Heart left ventricle (tissue), 16 donors: ENCODE measurements at places on chromosomes 4 and X. TPM values are rescaled to one million over a fixed set of nuclear protein-coding genes. Genes with fewer than 3 reads are reported as not detected.

CFAP99 gene
- total RNA-seq = not detected

AMBN gene
- not detected for total RNA-seq

DNA sequence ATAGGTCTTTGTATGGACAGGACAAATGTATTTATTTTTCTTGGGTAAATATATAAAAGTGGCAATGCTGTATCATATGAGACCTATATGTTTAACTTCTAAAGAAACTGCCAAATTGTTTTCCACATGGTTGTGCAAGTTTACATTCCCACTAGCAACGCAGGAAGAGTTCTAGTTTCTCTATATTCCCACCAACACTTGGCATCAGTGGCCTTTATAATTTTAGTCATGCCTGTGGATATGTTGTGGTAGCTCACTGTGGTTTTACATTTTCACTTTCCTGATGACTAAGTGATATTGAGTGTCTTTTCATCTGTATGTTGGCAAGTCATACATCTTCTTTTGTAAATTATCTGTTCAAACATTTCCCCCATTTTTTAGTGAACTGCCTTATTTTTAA lies 126.0 kb downstream of the EMCN start:
- DNase-seq = no peak

GRCh38 chrX:137565921-137566745 lies at the start of gene ZIC3:
Gene ZIC3, plus strand, starts transcription at chrX:137566127. Its CDS starts 565 bp downstream, at chrX:137566692.
- DNase-seq = peak; percentile 50
